Upper lobe of right lung (tissue), 1 donor: ENCODE measurements at places on chromosomes 1 and 21. TPM values are rescaled to one million over a fixed set of nuclear protein-coding genes. Genes with fewer than 3 reads are reported as not detected.

- no peaks in the 10 kb centered on the region for H3K4me1 ChIP-seq
- no peaks in the 10 kb centered on the region for H3K27me3 ChIP-seq
- H3K36me3 ChIP-seq, result no peaks in the 10 kb centered on the region
- no peak overlapping the region for H3K4me3 ChIP-seq
- no peak for DNase-seq
Measured at GRCh38 chr1:229237320-229237719, 33.6 kb upstream of the RAB4A start.

GRCh38 chr1:95408507-95409136 is 174.6 kb downstream of the RWDD3 start:
- no peak overlapping the region for H3K27ac ChIP-seq
- H3K4me3 ChIP-seq, result no peak overlapping the region
- no peak for DNase-seq
- H3K4me1 ChIP-seq, result no peaks in the 10 kb centered on the region
- no peaks in the 10 kb centered on the region for H3K27me3 ChIP-seq

GRCh38 chr1:116574581-116575291 is 3.9 kb upstream of the CD58 start:
- H3K36me3 ChIP-seq, result no peaks in the 10 kb centered on the region
- no peak for DNase-seq
- H3K27me3 ChIP-seq, result no peaks in the 10 kb centered on the region
- no peak overlapping the region for H3K27ac ChIP-seq
- peaks cover 8% of the 10 kb centered on the region for H3K4me1 ChIP-seq

DNA sequence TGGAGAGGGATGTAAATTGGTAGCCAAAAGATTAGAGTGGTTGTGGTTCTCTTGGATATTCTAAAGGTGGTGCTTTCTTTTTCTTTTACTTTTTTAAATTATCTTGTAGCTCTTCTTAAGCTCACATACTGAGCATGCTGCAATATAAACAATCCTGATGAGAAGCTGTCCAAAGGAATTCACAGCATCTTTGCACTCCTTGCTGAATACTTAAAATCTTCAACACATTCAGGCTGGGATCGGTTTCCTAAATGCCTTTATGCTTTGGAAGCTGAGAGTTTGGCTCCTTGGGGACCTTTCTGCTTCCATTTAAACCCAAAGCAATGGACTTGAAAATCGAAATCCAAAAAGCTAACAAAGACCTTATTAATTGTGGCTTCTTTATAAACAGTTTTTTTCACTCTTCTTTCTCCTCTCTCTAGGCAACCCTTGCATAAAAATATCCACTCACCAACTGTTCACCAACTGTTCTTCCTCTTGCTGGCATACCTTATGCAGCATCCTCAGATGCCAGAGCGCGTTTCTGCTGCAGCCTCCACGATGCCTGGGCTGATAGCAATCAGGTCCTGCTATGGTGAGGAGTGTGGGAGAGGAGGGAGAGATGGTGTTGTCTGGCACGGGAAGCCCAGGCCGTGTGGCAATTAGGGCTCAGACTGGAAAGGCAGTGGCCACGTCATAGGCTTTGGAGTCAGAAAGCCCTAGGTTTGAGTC is 535.8 kb upstream of the DAB1 start:
- no peaks in the 10 kb centered on the region for H3K36me3 ChIP-seq
- no peak for DNase-seq
- H3K4me1 ChIP-seq, result no peaks in the 10 kb centered on the region
- no peak overlapping the region for H3K27ac ChIP-seq
- H3K4me3 ChIP-seq, result no peak overlapping the region

- no peaks in the 10 kb centered on the region for H3K27me3 ChIP-seq
- no peaks in the 10 kb centered on the region for H3K4me1 ChIP-seq
- H3K36me3 ChIP-seq, result no peaks in the 10 kb centered on the region
Measured at GRCh38 chr1:55362558-55362957, 147.4 kb upstream of the USP24 start.

DNA sequence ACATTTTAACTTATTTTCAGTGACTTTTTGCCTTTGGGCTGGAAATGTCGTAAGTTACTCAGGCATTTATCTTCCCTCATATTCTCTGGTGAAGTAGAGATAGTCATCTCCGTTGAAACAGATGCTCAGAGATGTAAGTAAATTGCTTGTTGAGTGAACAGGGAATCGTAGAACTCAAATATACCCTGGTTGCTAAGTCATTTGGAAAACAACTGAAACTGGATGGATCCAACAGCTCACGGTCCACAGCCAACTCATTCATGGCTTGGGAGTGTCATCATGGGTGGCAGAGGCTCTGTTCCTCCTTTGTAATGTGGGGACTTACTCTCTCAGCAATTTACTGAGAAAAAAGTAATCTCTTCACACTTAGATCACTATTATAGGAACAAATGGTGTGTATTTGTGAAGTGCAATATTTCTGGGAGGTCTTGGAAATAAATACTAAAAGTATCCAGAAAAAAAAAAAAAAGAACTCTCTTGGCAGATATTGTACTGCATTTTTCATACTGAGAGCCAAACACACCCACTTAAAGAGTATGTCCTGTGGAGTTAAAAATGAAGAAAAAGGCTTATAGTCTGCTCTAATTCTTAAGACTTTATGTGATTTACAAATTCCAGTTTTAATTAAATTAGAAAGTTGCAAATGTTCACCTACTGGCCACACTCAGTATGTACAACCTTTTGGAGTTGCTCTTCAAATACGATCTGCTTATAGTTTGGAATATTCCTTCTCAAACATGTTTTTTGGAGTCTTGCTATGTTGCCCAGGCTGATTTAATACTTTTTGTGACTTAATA is 107.4 kb downstream of the LEPR start:
- H3K4me3 ChIP-seq, result peak overlapping the region; percentile 53
- H3K36me3 ChIP-seq, result no peaks in the 10 kb centered on the region
- H3K27me3 ChIP-seq, result peaks cover 32% of the 10 kb centered on the region
- peaks cover 9% of the 10 kb centered on the region for H3K4me1 ChIP-seq
- DNase-seq, result no peak

GRCh38 chr1:145994391-145995120 is 1.8 kb downstream of the TXNIP start:
- no peak for DNase-seq
- H3K4me1 ChIP-seq, result peaks cover 48% of the 10 kb centered on the region
- H3K4me3 ChIP-seq, result peak overlapping the region; percentile 92

GRCh38 chr21:34668803-34669148 is at the start of gene CLIC6:
TSS of gene CLIC6 (plus strand) at chr21:34668994. CDS start at chr21:34669389, 395 bp downstream.
- H3K4me1 ChIP-seq, result peaks cover 6% of the 10 kb centered on the region
- H3K27ac ChIP-seq, result no peak within 1 kb of the TSS
- no peaks in the 10 kb centered on the region for H3K36me3 ChIP-seq
- H3K27me3 ChIP-seq, result peaks cover 29% of the 10 kb centered on the region
- H3K4me3 ChIP-seq, result peak within 1 kb of the TSS; percentile 52

DNA sequence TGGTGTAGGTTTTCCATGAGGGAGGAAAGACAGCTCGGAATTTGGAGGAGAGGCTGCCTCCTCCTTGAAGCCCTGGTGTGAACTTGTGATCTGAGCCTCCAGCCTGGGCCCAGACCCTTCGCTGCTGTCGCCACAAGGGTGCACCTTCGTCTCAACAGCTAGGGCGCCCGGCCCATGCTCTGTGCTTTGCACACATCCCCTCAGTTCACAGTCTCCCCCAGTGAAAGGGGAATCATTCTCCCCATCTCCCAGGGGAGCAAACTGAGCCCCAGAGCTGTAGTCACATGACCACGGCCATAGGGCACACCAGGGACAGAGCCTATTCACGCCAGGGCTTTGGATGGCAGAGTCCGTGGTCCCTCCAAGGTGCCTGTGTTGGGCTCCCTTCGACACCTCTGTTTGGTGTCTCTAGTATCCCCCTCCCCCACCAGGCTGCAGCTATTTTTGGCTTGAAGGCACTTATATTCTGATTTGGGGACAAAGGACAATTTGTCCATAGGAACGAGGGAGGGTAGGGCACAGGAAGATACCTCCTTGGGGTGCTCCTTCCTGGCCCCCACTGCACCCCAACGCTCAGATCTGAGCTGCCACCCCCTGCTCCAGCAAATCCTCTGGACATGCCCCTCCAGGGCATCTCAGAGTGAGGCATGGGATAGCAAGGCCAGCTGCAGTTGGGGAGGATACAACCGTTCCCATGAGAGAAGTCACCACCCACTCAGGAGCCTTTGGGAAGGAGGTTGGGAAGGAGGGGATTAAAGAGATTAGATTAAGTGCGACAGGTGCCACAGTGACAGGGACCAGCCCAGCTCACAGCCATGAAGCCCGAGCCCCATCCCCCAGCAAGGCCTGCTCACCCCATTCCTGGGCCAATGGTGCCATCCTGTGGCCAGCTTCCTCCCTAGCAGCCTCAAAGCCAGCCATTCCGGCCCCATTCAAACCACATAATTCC is 15.7 kb downstream of the MATN1 start:
- no peak overlapping the region for H3K4me3 ChIP-seq
- DNase-seq, result peak; percentile 80
- H3K36me3 ChIP-seq, result no peaks in the 10 kb centered on the region

GRCh38 chr1:149934356-149934755 is 2.3 kb downstream of the MTMR11 start:
- no peaks in the 10 kb centered on the region for H3K36me3 ChIP-seq
- peaks cover 18% of the 10 kb centered on the region for H3K4me1 ChIP-seq
- DNase-seq, result no peak
- no peak overlapping the region for H3K4me3 ChIP-seq
- H3K27ac ChIP-seq, result no peak overlapping the region

DNA sequence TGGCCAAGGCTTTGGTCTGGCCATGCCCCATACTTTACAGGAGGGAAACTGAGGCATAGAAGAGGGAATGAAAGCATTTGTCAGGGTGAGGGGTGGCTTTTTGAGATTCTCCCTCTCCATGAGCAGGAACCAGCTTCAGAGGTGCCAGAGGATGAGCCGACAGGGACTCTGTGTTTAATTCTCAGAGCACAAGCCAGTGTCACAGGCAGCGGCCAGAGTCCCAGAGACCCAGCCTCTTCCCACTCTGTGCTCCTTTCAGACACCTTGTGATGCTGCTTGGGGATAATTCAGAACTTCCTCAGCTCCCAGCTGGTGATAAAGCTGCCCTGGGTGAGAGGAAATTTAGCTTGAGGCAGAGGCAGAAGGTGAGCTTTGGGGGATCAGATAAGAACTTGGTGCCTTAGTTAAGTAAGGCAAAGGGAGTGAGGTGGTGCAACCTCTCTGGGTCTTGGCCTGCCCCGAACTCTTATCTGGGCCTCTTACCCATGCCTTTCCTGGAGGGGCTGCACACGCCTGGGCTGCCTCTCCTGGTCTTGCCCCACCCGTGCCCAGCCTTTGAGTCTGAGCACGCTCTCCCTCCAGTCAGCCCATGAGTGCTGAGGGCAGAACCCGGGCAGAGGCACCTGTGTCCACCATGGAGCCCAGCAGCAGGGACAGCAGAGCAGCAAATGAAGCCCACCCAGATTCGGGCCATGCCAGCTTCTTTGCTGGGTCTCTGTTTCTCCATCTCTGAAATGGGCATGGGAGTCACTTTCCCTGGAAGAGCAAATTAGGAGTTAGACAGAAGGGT is 175.6 kb upstream of the C1orf174 start:
- no peaks in the 10 kb centered on the region for H3K4me1 ChIP-seq
- H3K27ac ChIP-seq, result no peak overlapping the region
- no peaks in the 10 kb centered on the region for H3K36me3 ChIP-seq
- no peak overlapping the region for H3K4me3 ChIP-seq
- peaks cover 5% of the 10 kb centered on the region for H3K27me3 ChIP-seq

DNA sequence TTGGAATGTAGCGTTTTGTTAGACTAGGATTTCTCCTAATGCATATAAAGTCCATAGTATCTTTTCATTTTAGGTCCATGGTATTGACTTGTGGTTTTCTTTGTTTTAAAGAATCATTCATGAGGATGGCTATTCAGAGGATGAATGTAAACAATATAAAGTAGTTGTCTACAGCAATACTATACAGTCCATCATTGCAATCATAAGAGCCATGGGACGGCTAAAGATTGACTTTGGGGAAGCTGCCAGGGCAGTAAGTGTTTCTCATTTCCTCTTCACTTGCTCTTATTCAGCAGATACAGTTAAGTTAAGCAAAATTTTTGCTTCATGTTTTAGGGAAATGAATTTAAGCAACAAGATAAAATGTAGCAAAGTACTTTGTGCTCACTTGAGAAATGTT is 25.4 kb downstream of the GNAI3 start:
- peaks cover 43% of the 10 kb centered on the region for H3K4me1 ChIP-seq
- no peak for DNase-seq
- H3K4me3 ChIP-seq, result no peak overlapping the region
- H3K27me3 ChIP-seq, result no peaks in the 10 kb centered on the region

- peaks cover 19% of the 10 kb centered on the region for H3K4me1 ChIP-seq
- H3K27me3 ChIP-seq, result no peaks in the 10 kb centered on the region
- H3K36me3 ChIP-seq, result peaks cover 39% of the 10 kb centered on the region
- no peak for DNase-seq
- no peak overlapping the region for H3K4me3 ChIP-seq
- no peak overlapping the region for H3K27ac ChIP-seq
Measured at GRCh38 chr1:66359815-66360214, 174.1 kb upstream of the SGIP1 start.

DNA sequence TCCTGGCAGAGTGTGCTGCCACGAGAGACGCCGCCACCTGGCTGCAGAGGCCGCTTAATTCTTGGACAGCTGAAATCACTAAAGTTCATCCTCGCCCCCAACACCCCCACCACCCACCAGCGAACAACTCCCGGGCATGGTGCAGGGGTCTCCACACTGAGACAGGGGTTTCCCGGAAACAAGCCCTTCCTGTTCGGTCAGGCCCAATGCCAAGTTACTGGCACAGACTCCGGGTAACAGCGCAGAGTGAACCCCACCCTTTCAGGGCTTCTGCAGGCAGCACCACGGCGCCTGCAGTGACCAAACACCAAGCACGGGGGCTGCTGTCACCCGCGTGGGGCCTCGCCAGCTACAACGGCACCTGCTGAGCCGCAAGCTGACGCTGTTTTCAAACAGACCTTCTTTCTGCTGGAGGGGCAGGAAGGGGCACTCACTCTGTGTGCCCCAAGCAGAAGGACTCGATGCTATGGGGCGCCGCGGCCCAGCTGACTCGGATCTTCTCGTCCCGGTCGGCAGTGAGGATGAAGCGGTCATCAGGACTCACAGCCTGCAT is 17.4 kb downstream of the WDR4 start:
- DNase-seq, result no peak
- H3K27me3 ChIP-seq, result no peaks in the 10 kb centered on the region
- no peak overlapping the region for H3K4me3 ChIP-seq
- H3K27ac ChIP-seq, result no peak overlapping the region
- H3K4me1 ChIP-seq, result peaks cover 9% of the 10 kb centered on the region
- peaks cover 62% of the 10 kb centered on the region for H3K36me3 ChIP-seq

GRCh38 chr1:87598429-87598828 is 269.7 kb downstream of the LMO4 start:
- no peak overlapping the region for H3K27ac ChIP-seq
- no peaks in the 10 kb centered on the region for H3K4me1 ChIP-seq
- no peaks in the 10 kb centered on the region for H3K36me3 ChIP-seq
- H3K27me3 ChIP-seq, result no peaks in the 10 kb centered on the region
- DNase-seq, result no peak
- H3K4me3 ChIP-seq, result no peak overlapping the region

GRCh38 chr1:12592496-12592895 is 25.5 kb downstream of the DHRS3 start:
- no peaks in the 10 kb centered on the region for H3K27me3 ChIP-seq
- no peak overlapping the region for H3K27ac ChIP-seq
- no peak for DNase-seq

Gene PRKAA2
- total RNA-seq, result 3.8 TPM

Gene CDK18
- 31.6 TPM for total RNA-seq

Gene RCC1
- total RNA-seq, result 27.9 TPM

Gene OR6Y1
- total RNA-seq, result not detected

Gene WNT9A
- total RNA-seq, result 10.2 TPM

Gene BRINP2
- not detected for total RNA-seq

Gene NEK7
- 96.9 TPM for total RNA-seq

Gene DDAH1
- 51.3 TPM for total RNA-seq

Gene TGFB2
- total RNA-seq, result 19.8 TPM

Gene CLEC20A
- not detected for total RNA-seq

Gene CHIA
- 6.3 TPM for total RNA-seq

Gene RGSL1
- not detected for total RNA-seq
